ENCODE measurements at places on chromosomes 5 and 9. TPM values are rescaled to one million over a fixed set of nuclear protein-coding genes. Genes with fewer than 3 reads are reported as not detected.
A peak's percentile ranks its signal among the peaks of the same experiment; 100 is the strongest.

Gene IFNA2
- not detected for total RNA-seq

Gene FCN2
- not detected for total RNA-seq

DNA sequence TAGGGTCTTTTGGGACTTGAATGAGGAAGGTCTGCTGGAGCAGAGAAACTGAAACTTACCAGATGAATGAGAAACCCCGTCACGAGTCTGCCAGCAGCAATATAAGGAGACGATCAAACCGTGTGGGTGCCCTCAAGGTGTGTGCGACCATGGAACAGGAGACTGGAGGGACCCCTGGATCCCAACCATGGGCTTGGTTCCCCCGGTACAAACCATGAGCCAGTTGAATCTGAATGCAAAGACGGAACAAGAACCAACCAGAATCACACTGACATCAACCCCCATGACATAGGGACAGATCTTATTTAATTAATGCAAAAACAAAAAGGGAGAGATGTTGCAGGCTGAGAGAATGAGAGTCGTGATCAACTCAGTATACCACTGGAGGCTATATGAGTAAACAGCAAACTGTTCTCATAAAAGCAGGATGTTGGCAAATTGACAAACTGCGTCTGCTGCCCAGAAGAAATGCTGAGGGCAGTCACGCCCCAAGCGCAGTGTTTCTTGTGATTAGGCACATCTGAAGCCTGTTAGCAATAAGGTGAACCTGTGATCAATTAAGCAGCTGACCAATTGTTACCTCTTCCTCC is 475.5 kb upstream of the ACO1 start:
- DNase-seq = no peak

DNA sequence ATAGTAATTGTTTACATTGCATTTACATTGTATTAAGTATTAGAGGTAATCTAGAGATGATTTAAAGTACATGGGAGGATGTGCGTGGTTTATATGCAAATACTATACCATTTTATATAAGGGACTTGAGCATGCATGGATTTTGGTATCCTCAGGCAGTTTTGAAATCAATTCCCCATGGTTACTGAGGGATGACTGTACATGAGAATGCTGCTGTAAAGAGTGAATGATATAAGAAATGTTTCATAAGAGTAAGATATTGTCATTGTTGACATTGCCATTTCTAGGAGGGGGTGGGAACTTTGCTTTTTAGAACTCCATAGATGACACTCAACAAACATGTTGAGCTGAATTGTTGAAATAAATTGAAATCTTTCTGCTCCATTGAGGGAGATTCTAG is 185.0 kb downstream of the SEMA6A start:
- no peak for DNase-seq

- no peak for DNase-seq
These were observed 592.5 kb downstream of the CCDC171 start for GRCh38 chr9:16145196-16145950.

Gene CCNJL
- not detected for total RNA-seq

Gene IL9
- total RNA-seq = not detected

Gene PCDH12
- 1.5 TPM for total RNA-seq

DNA sequence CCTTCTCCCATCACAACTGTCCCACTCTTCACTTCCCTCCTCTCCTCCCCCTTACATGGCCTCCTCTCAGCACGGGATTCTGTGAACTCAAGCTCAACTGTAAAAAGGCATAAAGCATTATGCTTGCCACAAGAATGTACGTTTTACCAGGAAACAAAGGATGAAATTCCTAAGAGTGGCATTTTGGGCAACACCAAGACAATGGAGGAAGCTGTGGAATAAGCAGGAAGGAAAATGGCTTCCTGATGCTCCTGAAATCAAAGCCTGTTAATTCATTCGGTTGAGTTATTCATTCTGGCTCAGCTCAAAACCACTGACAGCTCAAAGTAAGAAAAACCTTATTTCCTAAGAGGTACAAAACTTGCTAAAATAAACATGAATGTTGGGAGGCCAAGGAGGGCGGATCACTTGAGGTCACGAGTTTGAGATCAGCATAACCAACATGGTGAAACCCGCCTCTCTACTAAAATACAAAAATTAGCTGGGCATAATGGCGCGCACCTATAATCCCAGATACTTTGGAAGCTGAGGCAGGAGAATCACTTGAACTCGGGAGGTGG is 40.8 kb upstream of the DMRT1 start:
- DNase-seq = no peak

Gene FOXI1
- not detected for total RNA-seq

DNA sequence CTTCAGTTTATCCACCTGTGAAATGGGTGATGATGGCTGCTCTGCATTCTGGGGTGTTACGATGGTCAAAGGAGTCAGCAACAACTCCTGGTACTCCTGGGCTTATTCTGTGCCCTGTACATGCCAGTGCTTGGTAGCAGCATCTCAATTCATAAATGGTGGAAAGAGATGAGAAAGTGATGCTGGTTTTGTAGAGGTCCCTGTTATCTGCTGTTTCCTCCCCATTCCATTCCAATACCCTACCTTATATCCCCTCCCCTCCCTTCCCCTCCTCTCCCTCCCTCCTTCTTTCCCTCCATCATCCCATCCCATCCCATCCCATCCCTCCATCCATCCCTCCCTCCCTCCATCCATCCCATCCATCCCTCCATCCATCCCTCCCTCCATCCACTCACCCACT is 19.1 kb downstream of the BOD1 start:
- no peak for DNase-seq

- DNase-seq = no peak
These were observed 56.9 kb upstream of the RASA1 start for GRCh38 chr5:87210743-87211142.

Gene SLC46A2
- not detected for total RNA-seq

GRCh38 chr9:17436854-17437253 is 142.0 kb upstream of the SH3GL2 start:
- no peak for DNase-seq

GRCh38 chr5:37490931-37491330 is 111.8 kb downstream of the WDR70 start:
- no peak for DNase-seq

DNA sequence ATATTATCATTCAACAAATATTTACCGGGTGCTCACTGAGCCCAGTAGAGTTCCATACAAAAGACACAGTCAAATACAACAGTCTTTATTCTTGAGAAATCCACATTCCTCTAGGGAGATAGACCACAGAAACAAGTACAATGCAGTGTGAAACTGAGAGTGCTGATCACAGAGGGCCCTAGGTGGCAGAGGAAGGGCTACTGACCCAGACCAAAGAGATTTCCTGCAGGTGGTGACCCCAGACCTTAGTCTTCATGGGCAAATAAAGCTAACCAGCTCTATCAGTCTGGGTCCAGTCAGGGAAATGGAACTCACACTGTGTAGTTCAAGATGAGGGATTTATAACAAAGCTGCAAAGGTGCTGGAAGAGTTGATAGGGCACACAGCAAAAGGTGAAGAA is 110.4 kb upstream of the SLC27A6 start:
- no peak for DNase-seq

Gene IFNK
- not detected for total RNA-seq

DNA sequence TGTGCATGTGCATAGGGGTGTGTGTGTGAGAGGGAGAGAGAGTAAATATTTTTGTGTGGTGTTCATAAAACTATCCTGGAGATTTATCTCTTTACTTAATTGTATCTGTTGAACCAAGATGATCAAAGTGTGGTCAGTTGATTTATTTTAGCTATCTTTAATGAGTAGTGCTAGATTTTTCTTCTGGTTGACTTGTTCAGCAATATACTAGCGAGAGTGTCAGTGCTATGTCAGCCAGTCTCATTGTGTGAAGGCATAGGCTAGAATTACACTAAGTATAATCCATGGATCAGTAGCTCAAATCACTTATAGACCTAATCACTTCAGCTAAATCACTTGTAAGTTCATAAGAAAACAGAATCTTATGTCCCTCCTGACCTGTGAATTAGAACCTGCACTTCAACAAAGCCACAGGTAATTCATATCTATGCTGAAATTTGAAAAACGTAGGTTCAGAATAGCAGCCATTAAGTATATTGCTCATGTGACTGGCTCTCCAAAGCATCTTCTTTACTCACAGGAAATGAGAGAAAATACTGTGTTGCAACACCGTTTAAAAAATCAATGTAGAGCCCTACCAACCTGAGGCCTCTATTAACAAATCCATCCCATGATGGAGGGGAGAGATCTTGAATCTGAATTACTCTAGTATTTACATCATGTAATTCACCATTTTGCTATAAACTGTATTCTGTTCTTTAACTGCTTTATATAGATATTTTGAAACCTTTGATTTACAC is 203.1 kb upstream of the ACTBL2 start:
- no peak for DNase-seq

Gene GPX8
- not detected for total RNA-seq

Gene SLC6A3
- not detected for total RNA-seq

DNA sequence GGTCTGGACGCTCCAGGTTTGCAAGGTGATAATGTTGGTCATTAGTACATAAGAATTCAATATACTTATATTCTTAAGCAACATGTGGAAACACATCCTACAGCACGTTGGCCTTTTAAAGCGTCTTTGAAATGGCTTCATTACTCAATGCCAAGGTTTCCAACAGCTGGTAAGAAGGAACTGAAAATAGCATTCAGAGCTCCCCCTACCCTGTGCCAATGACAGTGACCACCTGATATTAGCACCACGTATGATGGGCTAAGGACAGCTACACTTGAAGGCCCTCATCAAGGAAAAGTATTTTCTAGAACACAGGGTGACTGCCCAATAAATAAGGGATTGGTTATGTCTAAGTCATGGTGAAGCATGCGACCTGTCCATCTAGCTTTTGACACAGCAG is 9.9 kb downstream of the ZNF622 start:
- DNase-seq = no peak

- DNase-seq = peak; percentile 17
These were observed 194.3 kb downstream of the PALM2AKAP2 start for GRCh38 chr9:109974143-109974917.

GRCh38 chr5:10400831-10401230 is 40.8 kb upstream of the ROPN1L start:
- DNase-seq = no peak

- DNase-seq = no peak
These were observed 182.8 kb downstream of the SEMA5A start for GRCh38 chr5:9363026-9363425.

GRCh38 chr9:8863886-8864544 is 1064.4 kb upstream of the DMAC1 start:
- no peak for DNase-seq

- no peak for DNase-seq
These were observed 3.9 kb downstream of the AMACR start for GRCh38 chr5:34003941-34004340.

- DNase-seq = peak; percentile 3
These were observed 2.3 kb downstream of the HAPLN1 start for GRCh38 chr5:83718195-83718825.

DNA sequence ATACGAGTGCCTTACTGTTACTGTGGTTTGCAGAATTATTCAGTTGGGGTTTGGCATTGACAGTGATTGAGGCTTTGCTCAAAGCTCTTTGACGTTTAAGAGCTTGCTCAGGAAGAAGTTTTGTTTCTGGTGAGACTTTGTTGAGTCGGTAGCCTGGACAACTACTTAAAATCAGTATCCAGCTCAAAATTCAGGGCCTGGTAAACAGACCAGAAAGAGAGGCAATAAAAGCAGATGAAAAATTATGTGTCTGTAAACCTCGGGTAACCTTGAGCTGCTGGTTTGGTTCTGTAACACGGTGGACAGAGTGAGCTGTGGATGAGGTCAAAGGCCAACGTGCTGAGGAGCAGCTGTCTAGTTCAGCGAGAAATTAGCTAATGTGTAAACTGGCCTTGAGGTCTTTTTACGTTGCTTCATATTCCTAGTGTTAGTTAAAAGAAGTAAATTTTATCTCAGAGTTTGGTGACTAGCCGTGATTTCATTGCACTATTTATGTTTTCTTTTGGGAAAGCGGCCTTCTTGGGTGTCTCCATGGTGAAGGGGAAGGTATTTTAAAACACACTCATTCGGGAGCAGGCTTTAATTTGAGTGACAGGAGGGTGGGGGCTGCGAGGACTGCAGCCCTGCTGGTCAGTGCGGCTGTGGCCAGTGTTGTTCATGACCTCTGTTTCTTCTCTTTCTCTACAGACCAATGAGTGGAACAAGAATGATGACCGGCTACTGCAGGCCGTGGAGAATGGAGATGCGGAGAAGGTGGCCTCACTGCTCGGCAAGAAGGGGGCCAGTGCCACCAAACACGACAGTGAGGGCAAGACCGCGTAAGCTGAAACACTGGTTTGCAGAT is 82.0 kb upstream of the TTC23L start:
- DNase-seq = no peak

Gene PRRC2B
- total RNA-seq = 128 TPM

- DNase-seq = no peak
These were observed 249.0 kb downstream of the MLLT3 start for GRCh38 chr9:20373263-20373662.

DNA sequence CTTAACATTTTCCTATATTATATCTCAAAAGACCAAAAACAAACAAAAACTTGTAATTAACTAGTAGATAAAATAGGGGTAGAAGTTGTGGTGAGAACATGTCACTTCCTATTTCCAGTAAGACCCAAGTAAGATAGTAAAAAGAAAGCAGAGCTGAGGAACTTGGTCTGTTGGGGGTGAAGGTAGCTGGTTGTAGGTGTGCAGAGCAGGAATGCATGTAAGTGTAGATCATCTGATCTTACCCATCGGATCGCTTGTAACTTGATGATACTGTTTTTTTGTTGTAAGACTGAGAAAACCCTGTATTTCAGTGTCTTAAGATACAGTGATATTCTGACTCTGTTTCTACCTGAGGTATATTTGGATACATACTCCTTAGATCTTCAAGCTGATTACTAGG is 5.7 kb downstream of the SRP19 start:
- no peak for DNase-seq

Gene BTNL8
- 0.20 TPM for total RNA-seq

DNA sequence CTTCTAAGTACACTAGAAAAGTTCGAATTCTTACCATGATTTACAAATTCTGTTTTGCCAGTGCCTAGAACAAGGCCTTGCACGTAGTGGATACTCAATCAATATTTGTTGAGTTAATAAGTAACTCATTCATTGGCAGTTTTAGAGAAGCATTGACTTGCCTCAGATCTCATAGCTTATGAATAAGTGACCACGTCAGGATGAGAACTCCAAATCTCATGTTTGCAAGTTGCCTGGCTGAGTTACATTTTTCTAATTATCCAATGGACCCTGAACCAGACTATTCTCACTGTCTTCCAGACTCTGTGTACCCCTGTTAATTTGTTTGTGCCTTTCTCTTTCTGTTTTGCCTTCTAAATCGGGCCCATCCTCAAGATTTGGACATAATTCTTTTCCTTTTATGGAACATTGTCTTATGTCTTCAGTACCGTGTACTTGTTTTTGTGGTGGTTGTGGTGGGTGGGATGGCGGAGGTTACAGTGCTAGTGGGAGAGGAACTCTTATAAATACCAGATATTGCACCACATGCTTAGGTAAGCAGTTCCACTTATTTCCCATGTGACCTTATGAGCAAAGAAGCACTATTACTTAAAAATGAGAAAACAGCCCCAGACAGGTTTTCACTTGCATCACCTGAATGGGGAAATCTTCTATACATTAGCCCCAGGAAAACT is 96.3 kb downstream of the UNC13B start:
- no peak for DNase-seq

- DNase-seq = peak; percentile 2
These were observed at the start of gene RANBP17 for GRCh38 chr5:170861917-170862766. Gene RANBP17, plus strand, starts transcription at chr5:170862018.

- no peak for DNase-seq
These were observed 118.2 kb upstream of the MPDZ start for GRCh38 chr9:13397661-13398060.

GRCh38 chr9:27149651-27150050 is 40.6 kb downstream of the TEK start:
- no peak for DNase-seq

Measured in activated naive CD8-positive, alpha-beta T cell treated with anti-CD3 and anti-CD28 coated beads for 36 hours (primary cell).